ENCODE measurements at places on chromosomes 16 and 17.
A peak's percentile ranks its signal among the peaks of the same experiment; 100 is the strongest.

DNA sequence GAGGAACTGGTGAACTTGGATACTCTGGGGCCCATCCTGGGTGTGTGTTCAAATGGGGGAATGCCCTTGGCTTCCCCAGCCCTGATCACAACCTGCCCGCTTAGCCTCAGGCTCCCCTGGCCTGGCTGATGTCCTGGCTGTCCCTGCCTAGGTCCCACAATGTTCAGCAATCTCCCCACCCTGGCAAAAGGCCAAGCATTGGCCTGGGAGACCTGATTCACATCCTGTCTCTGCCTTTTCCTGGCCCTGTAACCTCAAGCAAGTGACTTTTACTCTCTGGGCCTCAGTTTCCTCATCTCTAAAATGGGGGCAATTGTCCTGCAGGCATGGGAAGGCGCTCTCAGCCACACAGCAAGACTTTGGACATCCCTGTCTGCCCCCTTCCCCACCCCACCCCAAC is 14.4 kb downstream of the CPNE2 start:
- DNase-seq, result no peak

- no peak for DNase-seq
Measured at GRCh38 chr17:42138749-42139492, 15.9 kb downstream of the RAB5C start.

- DNase-seq, result no peak
Measured at GRCh38 chr17:5365831-5366230, 53.6 kb downstream of the NUP88 start.

GRCh38 chr17:64064331-64064730 is 43.9 kb upstream of the ICAM2 start:
- no peak for DNase-seq

DNA sequence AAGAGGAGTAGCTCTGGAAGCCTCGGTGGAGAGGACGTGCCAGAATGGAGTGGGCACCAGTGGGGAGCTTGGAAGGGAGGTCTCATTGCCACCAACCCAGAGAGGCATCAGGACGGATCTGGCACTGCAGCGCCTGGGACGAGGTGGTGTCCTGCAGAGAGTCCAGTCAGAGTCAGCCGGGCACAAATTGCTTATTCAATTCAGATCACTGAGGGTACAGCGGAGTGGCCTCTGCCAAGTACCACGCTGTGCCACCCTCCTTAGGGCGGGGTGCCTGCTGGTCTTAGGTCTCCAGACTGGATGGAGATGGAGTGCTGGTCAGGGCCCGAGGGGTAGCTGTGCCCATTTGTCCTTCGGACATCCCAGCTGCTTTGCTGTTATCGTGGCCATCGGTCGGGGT is 18.9 kb upstream of the SPPL2C start:
- DNase-seq, result no peak

- DNase-seq, result no peak
Measured at GRCh38 chr16:23847948-23848347, 12.2 kb downstream of the PRKCB start.

DNA sequence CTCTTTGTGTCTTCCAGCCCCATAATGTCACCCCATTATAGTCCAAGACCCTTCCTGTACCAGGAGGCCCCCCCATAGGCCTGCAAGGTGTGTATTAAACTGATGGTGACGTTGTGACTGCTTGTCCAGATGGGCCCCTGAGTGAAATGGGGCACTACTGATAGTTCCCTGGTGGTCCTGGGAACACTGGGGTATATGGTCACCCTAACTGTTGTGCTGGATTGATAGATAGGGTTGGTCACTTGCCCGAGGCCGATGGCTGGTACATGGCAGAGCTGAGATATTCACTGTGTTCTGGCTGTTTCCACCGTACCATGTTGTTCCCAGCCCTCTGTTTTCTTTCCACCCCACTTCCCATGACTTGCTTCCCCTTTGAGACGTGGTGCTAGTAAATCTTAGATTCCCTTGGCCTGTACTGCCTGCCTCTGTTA is 4.3 kb downstream of the CNP start:
- no peak for DNase-seq

GRCh38 chr17:44863061-44863918 is 15.6 kb downstream of the HIGD1B start:
- DNase-seq, result no peak

GRCh38 chr17:17952691-17953090 is 19.5 kb downstream of the TOM1L2 start:
- DNase-seq, result no peak

DNA sequence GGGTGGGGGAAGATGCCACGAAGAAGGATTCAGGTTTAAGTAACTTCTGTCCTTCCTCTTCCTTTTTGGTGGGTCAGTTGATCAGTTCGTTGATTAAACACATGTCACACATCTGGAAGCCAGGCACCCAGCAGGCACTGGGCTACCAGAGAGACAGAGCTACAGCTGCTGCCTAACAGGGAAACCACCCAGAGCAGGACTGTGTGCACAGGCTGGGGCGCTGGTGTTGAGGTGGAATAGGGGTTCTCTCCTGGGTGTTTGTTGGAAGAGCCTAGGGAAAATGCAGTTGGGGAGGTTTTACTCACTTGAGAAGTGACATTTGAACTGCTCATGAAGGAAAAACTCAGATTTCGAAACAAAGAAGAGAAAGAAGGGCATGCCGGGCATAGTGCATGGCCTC is 152.4 kb downstream of the IRX5 start:
- no peak for DNase-seq

GRCh38 chr17:64148017-64148631 is 18.2 kb upstream of the ERN1 start:
- DNase-seq, result no peak

GRCh38 chr17:67386965-67387551 is 10.0 kb downstream of the PITPNC1 start:
- peak; percentile 65 for DNase-seq

DNA sequence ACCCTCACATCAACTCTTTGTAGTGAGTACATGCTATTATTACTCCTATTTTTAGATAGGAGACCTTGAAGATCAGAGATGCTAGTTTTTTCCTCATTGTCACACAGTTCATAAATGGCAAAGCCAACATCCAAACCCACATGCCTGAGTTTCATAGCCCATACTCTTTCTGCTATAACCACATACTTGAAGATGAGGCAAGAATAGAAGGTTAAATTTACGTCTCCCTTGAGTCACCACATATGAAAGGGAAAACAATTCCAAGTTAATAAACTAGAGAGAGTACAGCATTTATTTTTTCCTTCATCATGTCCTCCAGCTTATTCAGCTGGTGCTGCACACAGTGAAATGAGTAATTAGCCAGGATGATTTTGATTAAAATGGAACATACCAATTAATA is 23.7 kb downstream of the NUDT7 start:
- no peak for DNase-seq

DNA sequence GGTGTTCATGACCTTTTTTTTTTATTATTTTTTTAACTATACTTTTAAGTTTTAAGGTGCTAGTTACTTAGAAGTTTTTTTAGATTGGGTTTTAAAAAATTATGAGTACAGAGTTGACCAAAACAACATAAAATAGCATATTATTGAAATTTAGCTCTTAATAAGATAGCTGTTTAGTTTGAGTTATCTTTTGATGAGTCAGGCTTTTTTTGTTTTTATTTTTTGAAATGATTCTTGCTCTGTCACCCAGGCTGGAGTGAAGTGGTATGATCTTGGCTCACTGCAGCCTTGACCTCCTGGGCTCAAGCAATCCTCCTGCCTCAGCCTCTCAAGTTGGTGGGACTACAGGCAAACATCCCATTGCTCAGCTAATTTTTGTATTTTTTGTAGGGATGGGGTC is 13.6 kb downstream of the ZNF750 start:
- DNase-seq, result no peak
